MV-4-11 (cell line): ENCODE measurements at places on chromosomes 16 and 17.
A peak's percentile ranks its signal among the peaks of the same experiment; 100 is the strongest.

- DNase-seq: no peak
Observed at GRCh38 chr16:3188925-3189825, 1.2 kb downstream of the OR1F1 start.

DNA sequence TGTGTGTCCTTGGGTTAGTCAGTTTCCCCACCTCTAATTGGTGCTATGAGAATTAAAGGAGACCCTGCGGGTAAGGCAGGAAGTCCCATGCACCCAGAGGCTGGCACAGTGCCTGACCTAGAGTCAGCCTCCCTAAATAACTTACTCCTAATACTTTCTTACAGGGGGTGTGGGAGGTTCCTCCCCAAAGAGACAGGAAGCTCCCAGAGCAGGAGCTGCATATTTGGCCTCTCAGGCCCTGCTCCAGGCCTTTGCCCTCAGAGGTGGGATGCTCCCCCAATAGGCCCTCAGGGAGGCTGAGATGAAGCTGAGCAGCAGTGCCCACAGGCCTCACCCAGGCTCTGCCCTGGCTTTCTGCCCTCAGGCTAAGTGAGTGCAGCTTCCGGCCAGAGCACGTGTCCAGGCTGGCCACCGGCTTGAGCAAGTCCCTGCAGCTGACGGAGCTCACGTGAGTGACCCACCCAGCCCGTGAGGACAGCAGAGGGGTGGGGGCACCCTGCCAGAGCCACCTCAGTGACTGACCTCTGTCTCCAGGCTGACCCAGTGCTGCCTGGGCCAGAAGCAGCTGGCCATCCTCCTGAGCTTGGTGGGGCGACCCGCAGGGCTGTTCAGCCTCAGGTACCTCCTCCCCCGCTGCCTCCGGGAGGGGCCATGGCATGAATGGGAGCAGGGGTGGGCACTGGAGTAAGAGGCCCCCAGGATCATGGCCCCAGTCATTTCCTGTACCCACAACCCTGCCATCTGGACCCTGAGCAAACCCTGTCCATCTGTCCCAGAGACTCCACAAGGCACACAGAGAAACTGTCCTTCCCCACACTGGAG is 31.1 kb upstream of the CPNE2 start:
- peak; percentile 35 for DNase-seq

GRCh38 chr17:35074711-35075707 is 11.5 kb upstream of the RFFL start:
- DNase-seq: no peak

DNA sequence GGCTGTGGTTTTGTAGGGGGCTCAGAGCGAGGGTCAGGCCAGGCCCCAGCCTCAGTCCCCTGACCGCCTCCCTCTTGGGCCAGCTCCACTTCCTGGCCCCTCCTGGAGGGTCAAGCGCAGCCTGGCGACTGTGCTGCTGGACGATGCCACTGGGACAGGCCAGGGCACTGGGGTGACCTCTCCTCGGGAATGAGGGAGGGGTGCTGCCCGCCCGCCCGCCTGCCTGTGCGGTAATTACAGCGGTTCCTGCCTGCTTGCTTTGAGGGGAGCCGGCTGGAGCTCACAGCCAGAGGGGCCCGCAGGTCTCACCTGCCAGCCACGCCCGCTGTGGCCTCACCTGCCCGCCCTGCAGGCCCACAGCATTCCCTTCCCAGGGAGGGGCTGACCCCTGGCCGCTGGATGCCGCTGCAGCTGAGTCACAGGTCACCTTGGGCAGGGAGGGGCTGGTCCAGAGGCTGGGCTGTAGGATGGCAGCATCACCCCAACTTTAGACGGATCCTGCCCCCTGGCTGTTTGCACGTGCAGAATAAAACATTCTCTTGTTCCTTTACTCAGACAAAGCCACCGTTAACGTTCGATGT is 76.7 kb upstream of the CBX4 start:
- peak; percentile 39 for DNase-seq

DNA sequence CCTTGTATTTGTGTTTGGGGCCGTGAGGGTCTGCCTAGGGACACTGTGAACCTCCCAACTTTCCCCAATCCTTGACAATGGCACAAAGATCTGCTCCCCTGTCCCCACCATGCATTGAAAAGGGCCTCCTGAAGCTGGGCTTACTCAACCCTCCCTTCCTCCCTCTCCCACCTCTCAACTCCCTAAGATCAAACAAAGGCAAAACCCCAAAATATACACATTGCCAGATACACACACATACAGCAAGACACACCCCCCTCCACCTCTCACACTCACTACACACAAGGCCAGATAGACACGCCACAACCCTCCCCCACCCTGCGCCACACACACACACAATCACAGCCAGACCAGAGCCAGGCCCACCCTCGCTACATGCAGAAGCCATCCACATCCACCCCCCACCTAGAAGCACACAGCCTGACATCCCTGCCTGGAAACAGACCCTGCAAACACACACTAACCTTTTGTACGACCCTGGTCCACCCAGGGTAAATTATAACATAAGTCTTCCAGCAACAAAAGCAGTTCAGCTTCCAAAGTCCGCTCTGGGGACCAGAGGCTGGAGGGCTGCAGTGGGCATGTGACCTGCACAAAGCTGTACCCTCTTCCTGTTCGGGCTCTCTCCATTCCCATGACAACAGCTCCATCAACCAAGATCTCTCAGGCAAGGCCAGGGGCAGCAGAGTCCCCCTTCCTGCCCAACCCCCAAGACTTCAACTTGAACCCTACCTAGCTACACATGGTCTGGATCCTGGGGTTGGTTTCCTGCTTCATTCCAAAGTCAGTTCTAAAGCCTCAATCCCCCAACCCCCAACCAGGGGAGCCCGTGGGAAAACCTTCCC is 1.9 kb downstream of the PCGF2 start:
- DNase-seq: no peak

- DNase-seq: no peak
Observed at GRCh38 chr16:572865-573650, 3.3 kb downstream of the PIGQ start.

GRCh38 chr16:56355786-56356275 is 69.5 kb downstream of the AMFR start:
- DNase-seq: no peak

DNA sequence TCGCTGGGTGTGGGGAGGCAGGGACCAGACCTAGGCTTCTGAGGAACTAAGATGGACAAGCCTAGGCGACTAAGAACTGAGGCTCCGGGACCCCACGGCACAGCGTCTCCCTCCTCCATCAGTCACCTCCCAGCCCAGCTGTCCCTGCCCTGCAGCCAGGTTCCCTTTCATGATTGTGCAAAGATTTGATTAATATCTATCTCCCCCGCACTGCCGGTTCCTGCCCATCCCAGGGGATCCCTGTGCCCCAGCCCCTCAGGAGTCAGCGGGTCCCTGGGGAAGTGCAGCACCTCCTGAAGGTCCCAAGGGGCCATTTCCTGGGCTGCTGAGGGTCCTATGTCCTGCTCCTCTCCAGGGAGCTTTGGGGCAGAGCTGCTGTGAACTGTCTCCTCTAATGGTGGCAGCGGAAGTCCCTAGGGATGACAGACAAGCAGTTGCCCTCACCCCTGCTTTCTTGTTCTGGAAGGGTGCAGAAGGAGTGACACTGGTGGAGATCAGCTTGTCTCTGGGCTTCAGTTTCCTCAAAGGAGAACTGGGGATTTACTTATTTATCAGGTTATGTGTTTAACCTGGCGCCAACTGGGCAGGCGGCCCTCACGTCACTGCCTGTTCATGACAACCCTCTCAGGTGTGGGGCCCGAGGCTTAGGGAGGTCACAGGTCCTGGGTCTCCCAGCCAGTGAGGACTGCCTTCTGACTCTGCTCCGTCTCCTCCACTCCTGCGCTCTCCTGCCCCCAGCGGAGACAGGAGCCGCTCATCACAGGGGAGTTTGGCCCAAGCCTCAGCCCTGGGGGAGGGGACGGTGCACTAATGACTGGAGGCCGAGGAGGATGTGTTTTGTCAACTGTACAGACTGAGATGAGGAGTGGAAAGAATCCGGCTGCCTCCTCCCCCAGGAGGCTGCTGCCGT is 1.9 kb upstream of the C16orf74 start:
- DNase-seq: peak; percentile 40

DNA sequence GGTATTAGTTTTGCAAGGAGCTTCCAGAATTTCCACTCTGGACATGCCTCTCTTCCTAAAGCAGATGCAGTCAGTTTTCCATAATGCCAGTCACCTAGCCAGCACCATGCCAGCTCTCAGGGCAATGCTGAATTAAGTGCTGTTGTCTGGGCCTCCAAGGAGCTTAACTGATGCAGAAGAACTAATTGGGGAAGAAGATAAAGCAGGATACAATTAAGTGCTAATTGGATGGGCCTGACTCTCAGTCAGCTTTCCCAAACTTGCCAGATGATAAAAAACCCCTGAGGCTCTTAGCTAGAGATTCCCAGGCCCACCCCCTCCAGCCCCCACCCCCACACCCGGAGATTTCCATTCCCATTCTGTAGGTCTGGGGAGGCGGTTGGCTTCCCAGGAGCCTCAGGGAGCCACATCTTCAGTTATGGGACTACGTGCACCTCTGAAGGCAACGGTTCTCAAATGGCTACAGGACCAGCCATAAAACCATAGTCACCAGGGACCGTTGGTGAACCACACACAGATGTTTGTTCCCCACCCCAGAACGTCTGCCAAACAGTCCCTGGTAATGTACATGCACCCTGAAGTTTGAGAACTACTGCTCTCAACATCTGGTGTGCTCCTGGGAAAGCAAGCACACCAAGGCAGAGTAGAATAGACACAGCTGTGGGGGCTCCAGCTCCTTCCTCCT is 499.1 kb upstream of the CDH5 start:
- DNase-seq: no peak

DNA sequence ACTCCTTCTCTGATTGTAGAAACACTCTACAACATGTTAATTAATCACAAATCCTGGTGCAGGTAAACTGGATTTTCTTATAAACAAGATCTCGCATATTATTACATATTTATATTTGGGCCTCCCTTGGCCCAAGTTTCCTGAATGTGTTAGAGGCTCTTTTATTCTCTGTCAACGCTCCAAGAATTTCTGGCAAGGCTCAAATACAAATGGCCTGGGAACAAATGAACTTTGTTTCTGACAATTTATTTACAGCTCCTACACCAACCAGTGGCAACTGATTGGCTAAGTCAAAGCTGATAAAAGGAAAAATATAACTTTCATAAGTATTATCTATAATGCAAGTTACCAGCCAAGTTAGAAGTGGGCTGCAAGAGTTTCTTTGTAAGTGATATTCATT is 64.9 kb upstream of the CORO6 start:
- DNase-seq: no peak

- no peak for DNase-seq
Observed at GRCh38 chr16:10589109-10589508, 8.7 kb upstream of the EMP2 start.

DNA sequence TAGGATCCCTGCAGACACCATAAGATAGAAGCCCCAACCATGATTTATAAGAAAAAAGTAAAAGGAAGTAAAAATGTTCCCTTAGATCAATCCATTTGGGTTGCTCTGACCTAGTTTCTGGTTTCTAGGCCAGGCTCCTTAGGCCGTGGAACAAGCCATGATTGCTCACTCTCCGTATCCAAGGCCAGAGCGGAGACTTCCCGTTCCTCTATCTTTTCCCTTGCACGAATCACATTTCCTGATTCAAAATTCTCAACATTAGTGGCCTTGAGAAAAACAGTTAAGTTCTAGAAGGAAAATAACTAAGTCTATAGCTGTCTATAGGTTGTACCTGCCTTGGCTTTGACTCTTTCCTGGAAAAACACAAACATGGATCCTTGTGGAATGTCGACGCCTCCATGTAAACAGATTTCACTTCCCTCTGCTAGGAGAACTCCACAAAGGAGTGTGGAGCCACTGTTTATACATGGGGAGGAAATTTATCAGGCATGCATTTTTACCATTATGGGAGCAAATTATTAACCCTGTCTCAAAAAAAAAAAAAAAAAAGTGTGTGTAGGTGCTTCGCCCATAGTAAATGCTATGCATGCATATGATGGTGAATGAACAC is 149.6 kb downstream of the ZFHX3 start:
- DNase-seq: no peak

DNA sequence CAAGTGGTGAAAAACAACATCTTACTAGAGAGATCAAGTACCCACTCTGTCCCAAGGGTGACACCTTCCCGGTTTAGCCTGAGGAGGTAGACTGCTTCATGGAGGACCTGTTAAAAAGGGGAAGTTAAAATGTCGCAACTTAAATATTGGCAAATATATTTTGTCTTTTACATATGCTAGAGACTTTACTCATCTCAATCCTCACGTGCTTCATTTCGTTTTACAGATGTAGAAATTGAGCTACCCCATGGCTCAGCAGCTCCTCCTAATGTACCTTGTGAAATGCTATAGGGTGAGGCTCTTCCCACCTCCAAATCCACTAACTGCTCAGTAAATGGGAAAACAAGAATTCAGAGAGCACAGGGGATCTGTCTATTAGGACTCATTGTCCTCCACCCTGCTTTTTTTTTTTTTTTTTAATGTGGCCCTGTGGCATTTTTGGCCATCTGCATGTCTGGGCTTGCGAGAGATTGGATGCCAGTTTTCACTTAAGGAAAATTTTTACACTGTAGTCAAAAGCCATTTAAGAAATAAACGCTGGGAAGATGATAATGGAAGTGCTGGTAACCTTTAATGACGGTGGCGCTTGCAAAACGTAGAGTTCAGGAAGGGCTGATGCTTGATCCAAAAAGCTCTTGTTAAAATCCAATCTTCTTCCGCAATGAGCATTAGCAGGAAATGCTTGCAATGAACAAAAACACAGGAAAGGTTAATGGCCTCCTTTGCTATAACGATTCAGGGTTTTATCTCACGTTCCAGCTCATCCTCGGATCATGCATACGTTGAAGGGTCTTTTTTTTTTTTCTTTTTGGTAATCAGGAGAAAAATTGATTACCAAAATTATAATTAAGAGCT is 39.8 kb downstream of the HSBP1 start:
- DNase-seq: peak; percentile 70

DNA sequence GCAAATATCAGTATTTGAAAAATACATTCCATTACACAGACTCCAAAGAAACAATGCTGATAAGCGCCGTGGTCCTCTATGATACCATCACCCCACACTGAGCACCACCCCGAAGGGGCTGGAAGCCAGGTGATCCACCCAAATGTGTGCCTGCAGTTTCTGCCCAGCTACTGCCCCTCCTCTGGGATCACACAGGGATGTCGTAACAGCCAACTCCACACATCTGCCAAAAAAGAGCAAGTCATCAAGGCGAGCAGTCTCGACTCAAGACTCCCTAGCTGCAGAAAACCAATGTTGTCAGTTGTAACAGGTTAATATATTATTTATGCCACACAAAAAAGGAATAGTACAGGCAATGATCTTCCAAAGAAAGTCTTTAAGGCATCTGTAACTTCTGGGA is 21.0 kb downstream of the CYB5D2 start:
- DNase-seq: peak; percentile 22

DNA sequence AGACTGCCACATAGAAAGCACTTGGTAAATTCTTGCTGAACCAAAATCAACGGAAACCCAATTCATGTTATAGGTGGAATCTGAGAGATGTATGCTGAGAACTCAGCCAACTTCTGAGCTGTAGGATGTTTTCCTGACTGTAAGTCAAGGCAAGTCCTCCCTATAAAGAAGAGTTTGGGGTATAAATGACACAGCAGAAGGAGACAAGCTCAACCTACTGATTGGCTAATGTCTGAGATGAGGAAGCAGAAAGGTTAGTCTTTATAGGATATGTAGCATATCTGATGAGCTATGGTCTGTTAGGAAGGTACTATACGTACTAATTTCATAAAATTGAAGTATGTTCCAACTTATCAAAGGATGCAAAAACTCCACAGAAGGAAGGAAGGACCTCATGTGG is 99.5 kb downstream of the XYLT1 start:
- no peak for DNase-seq
